Left lobe of liver (tissue), 2 donors: ENCODE measurements at places on chromosomes 7 and 10. TPM values are rescaled to one million over a fixed set of nuclear protein-coding genes. Genes with fewer than 3 reads are reported as not detected.

VWDE gene
- total RNA-seq = 0.38 TPM

FBH1 gene
- 41.7 TPM for total RNA-seq

ZNF365 gene
- total RNA-seq = not detected

TEX36 gene
- total RNA-seq = not detected

NFE2L3 gene
- 0.45 TPM for total RNA-seq

ZP3 gene
- total RNA-seq = 0.20 TPM

CROT gene
- total RNA-seq = 14.0 TPM

ZNF488 gene
- total RNA-seq = 0.08 TPM

EGR2 gene
- 0.30 TPM for total RNA-seq

ASIC3 gene
- 2.2 TPM for total RNA-seq

FHIP2A gene
- total RNA-seq = 23.4 TPM

UCN3 gene
- not detected for total RNA-seq

DEPP1 gene
- 6.8 TPM for total RNA-seq

ZPBP gene
- total RNA-seq = not detected

CUL2 gene
- total RNA-seq = 12.3 TPM

BEND7 gene
- 14.9 TPM for total RNA-seq

PRLHR gene
- not detected for total RNA-seq

ATOH7 gene
- 1.2 TPM for total RNA-seq

EGFR gene
- total RNA-seq = 90.5 TPM

ZNF316 gene
- 18.6 TPM for total RNA-seq

ELOVL3 gene
- not detected for total RNA-seq

THSD7A gene
- 1.6 TPM for total RNA-seq

HOXA1 gene
- 0.08 TPM for total RNA-seq

SH2D4B gene
- total RNA-seq = not detected
